AG09309 (cell line): ENCODE measurements at places on chromosomes 3 and 15.

DNA sequence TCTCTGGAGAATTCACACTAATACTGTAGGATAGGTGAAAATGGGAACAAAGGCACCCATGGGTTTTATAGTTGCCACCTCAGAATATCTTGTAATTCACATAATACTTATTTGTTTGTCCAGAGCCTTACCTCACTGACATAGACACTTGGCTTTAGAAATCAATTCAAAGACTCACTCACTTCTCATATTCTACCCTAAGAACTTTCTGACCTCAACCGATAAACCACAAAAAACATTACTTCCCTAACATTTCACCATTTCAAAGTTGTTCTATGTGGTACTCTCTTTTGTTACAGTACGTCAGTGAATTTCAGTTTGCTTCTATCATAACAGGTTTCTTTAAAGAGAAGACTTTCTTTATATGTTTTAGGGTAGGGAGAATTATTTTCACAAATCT lies 359.3 kb downstream of the IGSF11 start:
- DNase-seq, result no peak

DNA sequence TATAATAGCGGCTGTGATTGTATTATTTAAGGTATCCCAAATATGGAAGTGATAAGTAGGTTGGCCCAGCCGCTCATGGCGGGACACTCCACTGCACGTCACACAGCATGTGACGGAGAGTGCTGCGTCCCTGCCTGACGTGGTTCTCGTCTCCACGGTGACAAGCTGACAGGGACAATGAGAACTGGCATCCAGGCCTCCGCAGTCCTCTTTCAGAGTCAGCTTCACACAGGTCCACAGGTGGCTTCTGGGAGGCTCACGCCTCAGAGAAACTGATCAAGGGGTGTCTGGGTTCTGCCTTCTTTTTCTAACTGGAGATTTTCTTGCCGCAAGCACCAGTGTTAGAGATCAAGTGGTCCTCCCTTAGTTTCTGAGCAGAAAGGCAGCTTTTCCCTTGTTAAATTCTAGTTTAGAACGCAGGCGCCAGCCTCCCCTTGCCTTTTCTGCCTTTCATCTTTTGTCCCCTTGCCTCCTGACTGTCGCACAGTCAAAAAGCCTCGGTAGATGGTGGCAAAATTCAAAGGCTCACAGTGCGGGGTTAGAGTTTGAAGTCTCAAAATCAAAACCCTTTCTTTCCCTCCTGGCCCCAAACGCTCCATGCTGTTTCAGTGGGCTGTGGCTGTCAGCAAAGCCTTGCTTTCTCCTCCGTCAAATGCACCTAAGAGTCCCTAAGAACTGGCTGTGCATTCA lies 120.9 kb downstream of the ATP10A start:
- DNase-seq, result no peak

DNA sequence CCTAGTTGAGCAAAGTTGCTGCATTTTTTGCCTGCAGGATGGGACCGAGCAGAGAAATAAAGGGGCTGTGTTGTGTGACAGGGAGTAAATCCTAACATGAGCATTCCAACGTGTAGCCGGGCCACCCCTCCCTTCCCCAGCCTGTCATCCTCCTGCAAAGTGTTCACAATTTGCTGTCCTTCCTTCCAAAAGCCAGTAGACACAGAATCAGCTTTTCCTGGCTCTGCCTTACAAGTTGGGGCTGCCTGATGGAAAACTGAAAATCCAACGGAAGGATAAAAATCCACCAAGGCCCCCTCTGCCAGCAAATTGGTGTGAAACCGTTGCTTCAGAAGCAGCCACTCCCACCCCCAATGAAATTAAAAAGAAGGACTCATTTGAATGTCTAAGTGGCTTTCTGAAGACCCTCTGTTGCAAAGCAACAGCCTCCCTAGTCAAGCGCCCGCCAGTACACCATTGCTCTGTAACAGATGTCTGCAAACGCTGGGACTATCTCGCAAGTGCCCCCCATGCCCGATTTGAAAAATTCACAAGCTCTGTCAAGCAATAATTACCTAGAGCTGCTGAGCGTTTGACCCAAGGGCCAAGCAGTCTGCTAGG lies 665 bp downstream of the FRMD4B start:
- DNase-seq, result no peak

GRCh38 chr3:31530039-31530959 lies 2.4 kb upstream of the STT3B start:
- no peak for DNase-seq

GRCh38 chr3:196544491-196544992 lies 23.8 kb downstream of the WDR53 start:
- no peak for DNase-seq

DNA sequence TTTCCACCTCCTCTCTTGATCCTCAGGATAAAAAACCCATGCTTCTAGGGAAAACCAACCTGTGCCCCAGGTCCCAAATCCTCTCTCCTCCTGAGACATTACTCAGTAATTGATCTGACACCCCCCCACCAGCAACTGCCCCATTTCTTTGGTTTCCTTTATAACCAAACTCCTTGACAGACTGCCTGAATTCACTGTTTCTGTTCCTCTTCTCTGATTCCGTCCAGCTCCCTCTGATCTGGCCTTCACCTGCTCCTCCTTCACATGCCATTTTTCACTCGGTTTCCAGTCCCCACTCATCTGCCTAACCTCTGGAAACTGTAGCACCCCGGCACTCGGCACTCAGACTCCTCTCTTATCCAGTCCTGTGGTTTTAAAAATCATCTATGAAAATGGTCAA lies 2.1 kb downstream of the CCDC51 start:
- no peak for DNase-seq

- no peak for DNase-seq
These were observed 641.6 kb upstream of the TBL1XR1 start for GRCh38 chr3:177838766-177839350.

DNA sequence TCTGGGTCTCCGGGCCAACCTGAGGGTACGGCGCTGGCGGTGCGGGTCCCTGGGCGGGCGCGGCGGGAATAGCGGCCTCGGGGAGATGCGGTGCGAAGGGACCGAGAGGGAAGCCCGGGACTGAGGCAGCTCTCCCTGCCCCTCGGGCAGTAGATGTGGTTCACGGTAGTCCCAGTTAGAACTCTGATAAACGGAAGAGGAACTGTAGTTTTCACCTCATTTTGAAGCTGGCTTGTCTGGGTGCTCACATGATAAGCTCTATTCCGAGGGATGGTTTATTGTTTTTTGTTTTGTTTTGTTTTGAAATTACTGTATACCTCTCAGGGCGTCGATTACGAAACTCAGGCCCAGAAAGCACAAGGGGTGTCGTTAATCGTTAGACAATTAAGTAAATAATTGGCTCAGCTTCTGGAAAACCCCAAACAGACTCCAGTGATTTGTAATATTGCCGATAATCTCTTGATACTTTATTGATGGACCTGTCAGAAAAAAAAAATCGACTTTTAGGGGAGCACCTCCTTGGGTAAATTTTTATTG lies 413 bp downstream of the NUSAP1 start:
- DNase-seq, result no peak

GRCh38 chr15:39573287-39573686 lies 7.6 kb upstream of the THBS1 start:
- DNase-seq, result no peak

GRCh38 chr3:187740421-187741399 lies 4.6 kb downstream of the BCL6 start:
- peak; percentile 96 for DNase-seq

DNA sequence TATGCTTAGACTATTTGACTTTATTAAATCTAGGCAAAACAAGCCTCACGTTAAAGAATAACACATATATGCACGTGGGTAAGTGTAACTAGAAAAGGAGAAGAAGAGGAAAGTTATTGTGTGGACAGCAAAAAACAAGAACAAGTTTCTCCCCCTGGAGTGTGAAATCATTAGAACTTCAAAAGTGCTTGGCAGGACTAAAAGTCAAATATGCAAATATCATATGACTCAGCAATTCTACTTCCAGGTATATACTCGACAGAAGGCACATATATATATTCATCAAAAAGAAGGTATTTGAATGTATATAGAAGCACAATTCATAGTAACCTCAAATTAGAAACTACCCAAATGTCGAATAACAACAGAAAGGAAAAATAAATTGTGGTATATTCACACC lies 68.9 kb upstream of the STXBP5L start:
- no peak for DNase-seq

- peak; percentile 99 for DNase-seq
These were observed 53.3 kb upstream of the AMOTL2 start for GRCh38 chr3:134427400-134428111.

GRCh38 chr15:92840149-92840548 lies 60.0 kb upstream of the CHD2 start:
- DNase-seq, result no peak

- no peak for DNase-seq
These were observed 25.1 kb downstream of the ADCY5 start for GRCh38 chr3:123423806-123424205.

GRCh38 chr3:69562020-69562419 lies 176.1 kb upstream of the FRMD4B start:
- no peak for DNase-seq

GRCh38 chr3:64110071-64110470 lies 86.8 kb upstream of the PSMD6 start:
- DNase-seq, result no peak

GRCh38 chr3:186826410-186826975 lies 16.0 kb upstream of the ADIPOQ start:
- DNase-seq, result no peak

GRCh38 chr3:165854696-165855095 lies 17.5 kb upstream of the BCHE start:
- no peak for DNase-seq

GRCh38 chr3:115790759-115791158 lies 167.4 kb downstream of the GAP43 start:
- peak; percentile 80 for DNase-seq

- DNase-seq, result no peak
These were observed 3.3 kb downstream of the ADAM10 start for GRCh38 chr15:58746174-58746573.

DNA sequence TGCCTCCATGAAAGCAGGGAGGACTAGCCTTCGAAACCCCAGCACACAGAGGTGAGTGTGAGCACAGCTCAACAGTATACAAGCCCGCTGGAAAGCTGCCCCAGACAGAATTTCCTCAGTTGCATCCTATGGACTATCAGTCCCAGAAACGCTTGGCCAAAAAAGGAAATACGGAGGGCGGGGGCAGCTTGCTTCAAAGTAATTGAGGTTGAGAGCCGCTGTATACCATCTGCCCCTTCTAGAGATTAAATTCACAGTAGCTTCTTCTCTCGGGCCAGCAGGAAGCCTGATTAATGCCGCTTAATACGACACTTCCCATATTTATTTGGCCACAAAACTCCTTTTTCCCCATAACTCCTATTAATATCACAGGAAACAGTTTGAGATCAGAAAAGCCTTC lies 88.7 kb downstream of the LIPC start:
- no peak for DNase-seq

GRCh38 chr3:24773798-24774197 lies 279.1 kb upstream of the THRB start:
- peak; percentile 10 for DNase-seq

DNA sequence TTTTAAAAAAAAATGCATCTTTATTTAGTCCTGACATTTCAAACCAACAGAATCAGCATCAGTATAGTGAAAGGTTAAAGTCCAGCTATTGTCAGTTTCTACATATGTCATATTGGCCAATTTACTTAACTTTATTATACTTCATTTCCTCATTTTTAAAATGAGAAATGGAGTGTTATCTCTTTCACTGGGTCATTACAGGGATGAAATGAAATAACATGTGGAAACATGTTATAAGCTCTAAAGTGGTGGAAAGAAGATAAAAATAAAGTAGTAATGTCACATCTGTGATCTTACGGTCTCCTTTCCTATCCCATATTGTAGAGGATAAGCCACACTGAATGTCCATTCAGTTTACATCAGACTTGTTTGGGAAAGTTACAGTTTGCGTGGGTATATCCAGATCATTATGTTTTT lies 780.1 kb downstream of the TUSC7 start:
- DNase-seq, result no peak

- DNase-seq, result no peak
These were observed 302.3 kb upstream of the ICE2 start for GRCh38 chr15:60781211-60781713.

DNA sequence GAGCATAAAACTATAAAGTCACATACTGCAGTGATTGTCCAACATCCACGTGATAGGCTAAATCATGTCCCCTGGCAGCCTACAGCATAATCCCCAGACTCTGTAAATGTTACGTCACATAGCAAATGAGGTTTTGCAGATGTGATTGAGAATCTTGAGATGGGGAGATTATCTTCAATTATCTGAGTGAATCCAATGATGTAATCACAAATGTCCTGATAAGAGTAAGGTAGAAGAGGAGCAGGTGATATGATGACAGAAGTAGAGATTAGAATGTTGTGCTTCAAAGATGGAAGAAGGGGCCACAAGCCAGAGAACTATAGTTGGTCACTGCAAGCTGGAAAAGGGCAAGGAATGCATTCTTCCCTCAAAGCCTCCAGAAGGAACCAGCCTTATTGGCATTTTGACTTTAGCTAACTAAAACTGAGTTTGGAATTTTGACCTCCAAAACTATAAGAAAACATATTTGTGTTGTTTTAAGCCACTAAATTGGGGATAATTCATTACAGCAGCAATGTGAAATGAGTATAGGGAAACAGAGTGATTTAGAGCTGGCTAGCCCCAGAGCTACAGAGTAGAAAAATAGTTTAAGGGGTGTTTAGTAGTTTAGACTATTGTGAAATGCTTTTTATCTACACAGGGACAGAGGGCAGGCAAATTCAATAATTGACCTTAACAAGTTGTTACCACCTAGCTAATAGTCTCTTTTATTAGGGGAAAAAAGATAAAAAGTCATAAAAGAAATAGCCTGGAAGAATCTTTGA lies 15.2 kb downstream of the SLC2A2 start:
- DNase-seq, result no peak

DNA sequence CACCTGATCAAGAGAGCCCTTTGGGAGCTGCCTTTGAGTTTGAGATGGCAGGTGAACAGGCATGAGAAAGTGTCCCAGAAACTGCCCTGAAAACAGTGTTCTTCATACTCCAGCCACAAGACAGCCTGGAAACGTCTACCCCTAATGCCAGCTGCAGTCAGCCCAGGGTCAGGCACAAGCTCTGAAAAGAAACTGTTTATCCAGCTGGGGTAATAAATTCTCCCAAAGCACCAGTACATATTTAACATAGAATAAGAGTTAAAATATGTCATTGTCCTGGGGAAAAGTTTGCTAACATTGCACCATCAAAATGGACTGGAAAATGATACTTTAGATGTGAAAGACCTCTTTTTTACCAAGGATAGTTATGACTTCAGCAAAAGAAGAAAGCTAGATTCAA lies 66.3 kb downstream of the NEK10 start:
- no peak for DNase-seq

DNA sequence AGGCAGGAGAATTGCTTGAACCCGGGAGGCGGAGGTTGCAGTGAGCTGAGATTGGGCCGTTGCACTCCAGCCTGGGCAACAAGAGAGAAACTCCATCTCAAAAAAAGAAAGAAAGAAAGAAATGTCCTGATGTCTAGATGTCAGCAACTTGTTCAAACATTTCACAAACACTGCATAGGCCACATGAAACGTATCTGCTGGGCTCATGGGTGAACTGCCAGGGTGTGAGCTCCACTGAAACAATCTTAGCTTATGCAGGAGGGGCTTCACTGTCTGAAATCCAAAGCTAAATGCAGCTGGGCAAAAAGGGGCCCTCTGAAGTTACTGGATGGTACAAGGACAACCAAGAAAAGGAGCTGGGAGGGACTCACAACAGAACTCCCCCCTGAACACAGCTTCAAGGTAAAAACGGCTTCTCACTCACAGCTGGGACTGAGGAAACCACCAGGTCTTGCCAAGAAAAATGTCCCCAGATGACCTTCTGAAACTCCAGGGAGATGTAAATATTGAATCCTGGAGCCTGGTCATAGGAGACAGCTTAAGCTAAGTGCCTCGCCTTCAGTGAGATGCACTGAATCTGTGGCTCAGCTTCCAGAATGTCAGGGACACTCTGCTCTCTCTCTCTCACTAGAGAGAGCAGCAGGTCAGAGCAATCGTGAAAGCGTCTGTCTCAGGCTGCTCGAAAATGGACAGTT lies 31.9 kb downstream of the SEC61A1 start:
- no peak for DNase-seq
